Tracheal epithelial cell (primary cell): ENCODE measurements at places on chromosomes 3 and 15. TPM values are rescaled to one million over a fixed set of nuclear protein-coding genes. Genes with fewer than 3 reads are reported as not detected.

Gene TEX55
- not detected in 2 replicates for total RNA-seq

Gene ESYT3
- 0.43 and 0.48 TPM in 2 replicates for total RNA-seq

Gene IGF2BP2
- 42.4 and 44.3 TPM in 2 replicates for total RNA-seq

Gene CYP1A1
- total RNA-seq = 0.64 and 3.4 TPM in 2 replicates

Gene FEZF2
- total RNA-seq = not detected in 2 replicates

Gene RAD51
- total RNA-seq = 0.21 and 2.4 TPM in 2 replicates

Gene C3orf52
- total RNA-seq = 33.0 and 40.0 TPM in 2 replicates

Gene GOLGA8T
- total RNA-seq = not detected in 2 replicates

Gene FRMD5
- total RNA-seq = 1.7 and 1.9 TPM in 2 replicates

Gene CYP1A2
- total RNA-seq = not detected in 2 replicates

Gene ANKRD34C
- not detected in 2 replicates for total RNA-seq

Gene EPB42
- total RNA-seq = not detected in 2 replicates

Gene CP
- 0.21 and 0.48 TPM in 2 replicates for total RNA-seq

Gene SLC22A13
- total RNA-seq = 0.24 and 0.64 TPM in 2 replicates

Gene ARL6
- total RNA-seq = 3.8 and 10.4 TPM in 2 replicates

Gene VGLL3
- total RNA-seq = 1.7 and 35.2 TPM in 2 replicates

Gene CPN2
- not detected in 2 replicates for total RNA-seq

Gene SLC9C1
- under 0.01 and 0.43 TPM in 2 replicates for total RNA-seq

Gene FSTL1
- 47.3 and 286 TPM in 2 replicates for total RNA-seq

Gene ALG1L2
- total RNA-seq = not detected in 2 replicates
